ENCODE measurements at places on chromosomes 11 and 22. TPM values are rescaled to one million over a fixed set of nuclear protein-coding genes. Genes with fewer than 3 reads are reported as not detected.

GRCh38 chr11:62806611-62807121 lies 1.4 kb upstream of the NXF1 start:
- no peak for DNase-seq

GRCh38 chr22:18991821-18992442 lies 55.8 kb upstream of the PRODH start:
- DNase-seq, result no peak

RTN4RL2 gene
- total RNA-seq, result 5.2 TPM

DNA sequence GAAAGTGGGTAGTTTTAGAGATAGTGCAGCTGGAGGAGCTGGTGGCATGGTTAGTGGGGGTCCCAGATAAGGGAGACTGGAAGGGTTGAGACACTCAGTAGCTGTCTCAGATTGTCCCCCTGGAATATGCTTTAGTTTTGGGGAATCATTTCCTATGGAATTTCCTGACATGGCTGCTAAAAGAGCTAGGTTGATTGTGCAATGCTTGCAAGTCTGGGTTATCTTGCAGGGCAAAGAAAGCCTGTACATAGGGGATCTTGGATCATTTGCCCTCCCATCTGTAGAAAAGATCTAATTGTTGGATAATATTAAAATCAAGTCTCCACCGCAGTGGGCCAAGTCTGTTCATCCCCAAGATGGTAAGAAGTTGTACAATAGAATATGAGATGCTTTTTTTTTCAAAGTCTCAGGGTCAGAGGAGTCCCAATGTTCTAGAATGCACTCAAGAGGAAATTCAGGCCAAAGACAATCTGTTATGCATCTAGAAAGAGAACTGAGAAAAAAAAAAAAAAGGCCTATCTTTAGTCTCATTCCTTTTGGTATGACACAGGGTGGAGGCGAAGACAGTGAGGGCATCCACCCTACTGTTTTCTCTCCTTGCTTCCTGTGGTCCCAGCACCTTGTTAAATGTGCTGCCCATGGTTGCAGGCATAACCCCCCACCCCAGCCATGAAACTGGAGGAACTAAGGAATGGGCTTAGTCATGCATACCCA lies 20.2 kb downstream of the MS4A6E start:
- no peak for DNase-seq

JOSD1 gene
- total RNA-seq, result 54.2 TPM

TPBGL gene
- 0.41 TPM for total RNA-seq

- no peak for DNase-seq
These were observed 657.8 kb upstream of the B3GAT1 start for GRCh38 chr11:135069890-135070289.

DNA sequence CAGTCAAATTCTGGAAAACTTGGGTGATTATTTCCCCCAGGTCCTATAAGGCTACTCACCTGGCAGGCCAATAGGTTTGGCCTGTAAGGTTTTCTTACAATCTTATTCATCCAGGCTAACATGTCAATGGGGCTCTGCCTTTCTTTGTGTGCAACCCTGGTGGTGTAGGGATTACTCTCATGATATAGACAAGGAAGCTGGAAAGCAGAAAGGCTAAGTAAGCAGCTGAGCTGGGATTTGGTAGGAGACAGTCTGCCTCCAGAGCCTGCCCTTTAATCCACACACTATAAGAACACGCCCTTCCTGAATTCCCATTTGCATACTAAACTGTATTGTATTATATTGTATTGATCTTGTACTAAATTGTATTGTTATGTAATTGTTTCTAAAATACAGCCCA lies 373.3 kb upstream of the CCDC90B start:
- DNase-seq, result no peak

- no peak for DNase-seq
These were observed 124.5 kb downstream of the TRIM44 start for GRCh38 chr11:35787013-35787504.

GUCY1A2 gene
- total RNA-seq, result 5.3 TPM

IGF2 gene
- 0.20 TPM for total RNA-seq

NCR3LG1 gene
- 5.8 TPM for total RNA-seq

GRCh38 chr11:73274722-73275380 lies 2.7 kb downstream of the P2RY6 start:
- DNase-seq, result no peak

DNA sequence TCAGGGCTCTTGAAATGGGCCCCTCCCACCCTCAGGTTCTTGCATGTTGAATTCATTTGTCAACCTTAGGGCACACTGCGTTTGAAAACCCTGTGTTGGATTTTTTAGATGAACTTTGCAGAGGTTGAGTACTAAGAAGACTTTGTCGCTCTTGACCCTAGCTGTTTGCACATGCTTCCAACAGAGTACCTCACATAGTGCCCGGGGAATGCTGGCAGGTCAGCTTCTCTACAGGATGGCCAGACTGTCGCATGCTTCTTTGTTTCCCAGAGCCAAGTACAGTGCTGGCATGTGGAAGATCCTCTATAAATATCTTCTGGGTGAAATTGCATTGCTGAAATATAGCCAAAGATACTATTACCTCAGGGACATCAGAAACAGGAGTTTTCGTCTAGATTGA lies 59.9 kb downstream of the FAT3 start:
- DNase-seq, result no peak

DNA sequence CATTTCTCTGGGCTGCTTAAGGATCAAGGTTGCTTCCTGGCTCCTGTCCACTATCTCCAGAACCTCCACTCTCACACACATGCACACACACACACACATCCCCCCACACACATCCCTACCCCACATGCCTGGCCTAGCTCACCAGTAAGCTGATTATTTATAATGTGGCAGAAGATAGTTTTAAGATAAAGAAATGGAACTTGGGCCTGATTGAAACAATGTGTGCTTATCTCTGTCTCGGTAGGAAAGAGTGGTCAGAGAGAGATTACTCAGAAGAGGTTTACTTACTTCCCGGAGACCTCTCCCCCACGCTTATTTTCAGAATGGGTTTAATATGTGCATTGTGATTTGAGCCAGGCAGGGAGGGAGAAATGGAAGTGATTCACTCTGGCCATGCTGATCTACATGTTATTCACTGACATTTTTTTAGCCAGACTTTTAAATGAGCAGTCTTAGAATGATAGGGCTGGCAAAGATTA lies 422.4 kb downstream of the TENM4 start:
- no peak for DNase-seq

DNA sequence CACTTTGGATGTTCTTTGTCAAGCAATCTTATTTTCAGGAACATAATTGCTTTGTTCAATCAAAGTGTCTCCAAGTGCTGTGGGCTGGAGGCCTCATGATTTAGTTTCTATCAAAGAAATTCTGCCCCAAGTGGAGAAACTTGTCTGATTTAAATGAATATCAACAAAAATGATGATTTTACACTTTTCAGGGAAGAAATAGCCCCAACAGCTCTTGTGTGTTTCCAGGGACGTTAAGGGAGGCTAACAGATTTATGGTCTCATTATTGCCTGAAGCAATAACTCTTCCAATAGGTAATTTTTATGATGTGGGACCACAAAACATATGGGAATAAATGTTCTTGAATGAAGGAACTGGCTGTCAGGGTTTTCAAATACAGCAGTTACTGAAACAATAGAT lies 699.1 kb downstream of the FAM181B start:
- no peak for DNase-seq

TRIM64 gene
- not detected for total RNA-seq

GRCh38 chr11:12116425-12117032 lies 6.1 kb downstream of the MICAL2 start:
- no peak for DNase-seq

ADM gene
- 3.8 TPM for total RNA-seq

DNA sequence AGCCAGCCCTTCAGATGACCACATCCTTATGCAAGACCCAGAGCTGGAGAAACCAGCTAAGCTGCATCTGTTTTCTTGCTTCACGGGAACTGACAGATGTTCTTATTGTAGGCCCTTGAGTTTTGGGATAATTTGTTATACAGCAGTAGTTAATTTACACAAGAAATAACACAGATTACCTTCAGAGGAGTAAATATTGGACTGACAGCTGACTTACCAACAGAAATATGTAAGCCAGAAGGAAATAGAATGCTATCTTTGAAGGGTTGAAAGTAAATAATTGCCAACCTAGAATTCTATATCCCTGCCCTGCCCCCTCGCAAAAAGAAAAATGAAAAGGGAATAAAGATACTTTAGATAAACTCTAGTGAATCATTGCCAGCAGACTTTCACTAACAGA lies 124.1 kb downstream of the WNT7B start:
- no peak for DNase-seq

DNA sequence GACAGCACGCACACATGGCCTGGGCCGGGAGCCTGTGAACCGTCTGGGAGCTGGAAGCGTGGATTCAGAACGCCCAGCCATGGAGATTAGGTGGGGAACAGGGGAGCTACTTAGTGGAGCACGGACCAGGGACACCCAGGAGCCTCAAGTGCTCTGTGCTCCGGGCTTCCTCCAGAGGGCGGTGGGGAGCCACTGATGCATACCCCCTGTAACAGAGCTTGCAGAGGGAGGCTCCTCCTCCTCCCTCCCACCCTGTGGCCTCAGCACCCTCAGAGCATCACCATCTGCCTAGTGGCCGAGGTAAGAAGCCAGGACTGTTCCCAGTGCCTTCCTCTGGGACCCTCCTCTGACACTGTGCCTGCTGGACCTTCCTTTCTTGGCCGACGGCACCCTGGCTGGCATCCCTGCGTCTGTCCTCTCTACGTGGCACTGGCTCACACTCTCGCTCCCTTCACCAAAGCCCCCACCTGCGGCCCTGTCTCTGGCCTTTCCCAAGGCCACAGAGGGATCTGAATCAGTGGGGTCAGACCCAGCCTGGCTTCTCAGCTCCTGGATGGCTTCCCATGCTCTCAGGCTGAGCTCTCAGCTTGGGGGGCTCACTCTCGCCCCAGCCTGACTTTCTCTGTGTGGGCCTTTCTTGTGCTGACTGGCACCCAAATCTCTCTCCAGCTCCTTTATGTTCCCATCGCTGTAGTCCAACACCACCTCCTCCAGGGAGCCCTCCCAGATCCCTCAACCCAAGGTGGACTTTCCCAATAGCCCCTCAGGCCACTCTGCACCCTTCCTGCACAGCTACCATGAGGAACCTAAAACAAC lies 780.9 kb downstream of the BRD1 start:
- DNase-seq, result peak; percentile 87

- no peak for DNase-seq
These were observed 20.7 kb downstream of the SPON1 start for GRCh38 chr11:13983081-13983751.

OR51B6 gene
- total RNA-seq, result not detected

MS4A6E gene
- not detected for total RNA-seq

FGF3 gene
- total RNA-seq, result not detected

SLC1A2 gene
- total RNA-seq, result 0.11 TPM

DNA sequence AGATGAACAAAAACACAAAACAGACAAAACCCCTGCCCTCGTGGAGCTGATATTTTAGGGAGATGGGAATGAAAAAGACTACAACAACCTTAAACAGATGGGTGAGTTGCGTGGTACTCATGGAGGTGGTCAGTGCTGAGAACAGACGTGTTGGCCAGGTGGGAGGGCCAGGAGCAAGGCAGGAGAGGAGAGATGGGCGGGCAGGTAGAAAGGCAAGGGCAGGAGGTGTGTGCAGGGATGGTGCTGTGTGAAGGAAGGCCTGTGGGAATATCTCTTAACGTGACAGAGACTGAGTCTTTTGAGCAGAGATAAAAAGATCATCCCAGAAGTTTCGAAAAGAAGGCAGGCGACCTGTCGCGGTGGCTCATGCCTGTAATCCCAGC lies 7.0 kb downstream of the GAL start:
- no peak for DNase-seq

GRCh38 chr11:106446302-106446701 lies 368.8 kb downstream of the AASDHPPT start:
- no peak for DNase-seq

FOLR2 gene
- total RNA-seq, result not detected

DNA sequence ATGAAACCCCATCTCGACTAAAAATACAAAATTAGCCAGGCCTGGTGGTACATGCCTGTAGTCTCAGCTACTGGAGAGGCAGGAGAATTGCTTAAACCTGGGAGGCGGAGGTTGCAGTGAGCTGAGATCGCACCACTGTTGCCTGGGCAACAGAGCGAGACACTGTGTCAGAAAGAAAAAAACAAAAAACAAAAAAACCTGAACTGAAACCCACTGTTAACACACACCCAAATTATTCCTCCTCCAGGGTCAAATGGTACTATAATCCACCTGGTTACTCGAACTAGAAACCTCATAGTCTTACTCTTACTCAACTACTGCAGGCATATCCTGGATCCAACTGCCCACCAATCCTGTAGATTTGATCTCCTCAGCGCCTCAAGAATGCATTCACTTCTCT lies 35.5 kb downstream of the USP28 start:
- DNase-seq, result no peak

- DNase-seq, result no peak
These were observed 11.6 kb upstream of the PDE2A start for GRCh38 chr11:72685560-72686480.

SLC37A4 gene
- 54.6 TPM for total RNA-seq

DNA sequence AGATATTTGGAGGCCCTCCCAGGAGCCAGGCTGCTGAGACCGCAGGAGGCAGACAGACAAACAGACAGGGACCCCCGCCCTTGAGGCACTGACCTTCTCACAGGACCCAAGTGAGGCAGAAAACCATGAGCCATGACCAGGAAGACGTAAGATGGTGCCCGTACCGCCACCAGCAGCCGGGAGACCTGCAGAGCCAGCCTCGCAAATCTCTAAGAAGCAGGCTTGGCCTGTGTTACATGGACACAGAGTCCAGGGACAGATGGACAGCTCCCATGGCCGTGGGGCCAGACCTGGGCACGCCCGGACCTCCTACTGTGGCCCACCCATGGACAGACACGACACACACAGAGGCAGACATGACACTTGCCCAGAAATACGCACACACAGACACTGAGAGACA lies 30.7 kb upstream of the TOLLIP start:
- DNase-seq, result no peak

- DNase-seq, result no peak
These were observed 43.0 kb upstream of the NTM start for GRCh38 chr11:131327421-131327820.

GRCh38 chr11:130442737-130443136 lies 5.7 kb upstream of the ADAMTS15 start:
- DNase-seq, result no peak

MGAT3 gene
- total RNA-seq, result 2.7 TPM

DSCAML1 gene
- total RNA-seq, result not detected
